ENCODE measurements at places on chromosomes 1 and 21.
A peak's percentile ranks its signal among the peaks of the same experiment; 100 is the strongest.

- DNase-seq = no peak
Measured at GRCh38 chr21:28111151-28111619, 881.5 kb downstream of the LTN1 start.

- DNase-seq = no peak
Measured at GRCh38 chr1:167456524-167456923, 61.8 kb downstream of the CD247 start.

GRCh38 chr1:232951180-232951579, 769 bp downstream of the NTPCR start:
- DNase-seq = peak; percentile 50

DNA sequence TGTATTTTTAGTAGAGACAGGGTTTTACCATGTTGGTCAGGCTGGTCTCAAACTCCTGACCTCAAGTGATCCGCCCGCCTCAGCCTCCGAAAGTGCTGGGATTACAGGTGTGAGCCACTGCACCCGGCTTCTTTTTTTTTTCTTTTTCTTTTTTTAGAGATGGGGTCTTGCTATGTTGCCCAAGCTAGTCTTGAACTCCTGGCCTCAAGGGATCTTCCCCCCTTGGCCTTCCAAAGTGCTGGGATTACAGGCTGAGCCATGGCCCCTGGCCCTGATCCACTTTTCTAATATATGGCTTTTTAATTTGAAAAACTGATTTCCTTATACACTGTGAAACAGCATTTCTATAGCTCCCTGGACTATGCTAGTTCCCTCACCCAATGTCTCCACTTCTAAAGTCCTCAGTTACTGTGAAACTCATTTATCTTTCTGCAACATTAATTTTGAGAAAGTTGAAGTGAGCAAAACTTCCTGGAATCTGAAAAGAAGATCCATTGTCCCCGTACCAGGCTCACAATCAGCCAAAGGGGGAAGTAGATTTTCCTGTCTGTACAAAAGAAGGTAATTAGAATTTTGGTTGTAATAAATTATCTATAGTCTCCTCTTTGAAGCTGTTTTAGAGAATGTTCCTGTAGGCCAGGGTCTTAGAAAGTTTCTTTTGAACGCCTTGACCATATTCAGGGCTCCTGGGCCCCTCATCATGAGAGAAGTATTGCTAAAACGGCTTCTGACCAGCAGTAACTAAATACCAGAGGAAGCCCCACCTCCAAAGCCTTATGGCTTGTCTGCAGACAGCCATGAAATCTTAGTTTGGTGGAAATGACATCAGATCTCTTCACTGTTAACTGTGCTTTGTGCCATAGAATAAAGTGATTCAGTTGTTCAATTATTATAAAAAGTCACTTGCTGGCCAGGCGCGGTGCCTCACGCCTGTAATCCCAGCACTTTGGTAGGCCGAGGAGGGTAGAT, 34.9 kb downstream of the DEGS1 start:
- no peak for DNase-seq

DNA sequence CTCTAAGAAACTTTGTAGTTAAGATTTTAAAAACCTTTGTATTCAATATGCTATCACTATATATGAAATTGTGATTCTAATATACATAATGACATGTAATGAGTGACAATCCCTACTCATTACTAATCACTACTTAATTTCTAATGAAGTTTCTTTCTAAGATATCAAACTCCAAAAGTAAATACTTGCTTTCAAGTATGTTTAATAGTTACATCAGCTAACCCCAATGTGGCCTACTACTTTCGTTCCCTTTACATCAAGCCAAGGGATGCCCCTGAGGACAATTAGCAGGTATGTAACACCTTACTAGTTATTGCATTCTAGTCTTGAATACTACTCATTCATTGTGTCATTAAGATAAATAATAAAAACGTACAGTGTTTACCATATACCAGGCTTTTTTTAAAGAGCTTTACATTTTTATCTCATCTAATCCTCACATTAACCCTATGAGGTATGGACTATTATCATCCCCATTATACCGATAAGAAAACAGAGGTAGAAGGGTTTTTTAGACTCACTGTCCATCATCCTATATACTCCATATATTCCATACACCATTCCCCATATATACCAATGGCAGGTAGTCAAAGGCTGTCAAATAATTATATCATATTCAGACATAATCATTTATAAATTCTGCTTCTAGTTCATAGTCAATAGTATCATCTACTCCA, 4.2 kb downstream of the PPP1R15B start:
- DNase-seq = no peak

GRCh38 chr1:42783092-42783491, 1.7 kb upstream of the TMEM269 start:
- DNase-seq = no peak

- DNase-seq = no peak
Measured at GRCh38 chr1:175054736-175055135, 12.9 kb upstream of the TNN start.

GRCh38 chr1:220655509-220655908, 34.7 kb upstream of the C1orf115 start:
- DNase-seq = no peak

GRCh38 chr1:86649618-86650017, 54.8 kb upstream of the SH3GLB1 start:
- DNase-seq = no peak

DNA sequence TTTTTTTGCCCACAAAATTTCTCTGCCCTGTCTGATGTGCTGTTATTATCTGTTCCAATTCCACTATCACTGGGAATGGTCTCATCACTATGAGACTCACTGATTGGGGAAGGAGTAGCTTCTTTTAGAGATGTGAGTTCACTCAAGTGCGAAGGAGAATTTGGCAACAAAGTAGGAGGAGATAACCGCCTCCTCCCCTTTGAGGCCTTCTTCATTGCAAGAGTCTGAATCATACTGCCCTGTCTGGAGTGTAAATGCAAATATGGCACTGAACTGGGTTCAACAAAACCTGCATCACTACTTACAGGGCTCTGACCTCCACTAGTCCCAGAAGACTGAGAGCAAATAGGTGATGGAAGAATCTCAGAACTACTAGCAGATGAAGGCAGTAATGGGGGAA, 83.4 kb downstream of the ASH1L start:
- no peak for DNase-seq

DNA sequence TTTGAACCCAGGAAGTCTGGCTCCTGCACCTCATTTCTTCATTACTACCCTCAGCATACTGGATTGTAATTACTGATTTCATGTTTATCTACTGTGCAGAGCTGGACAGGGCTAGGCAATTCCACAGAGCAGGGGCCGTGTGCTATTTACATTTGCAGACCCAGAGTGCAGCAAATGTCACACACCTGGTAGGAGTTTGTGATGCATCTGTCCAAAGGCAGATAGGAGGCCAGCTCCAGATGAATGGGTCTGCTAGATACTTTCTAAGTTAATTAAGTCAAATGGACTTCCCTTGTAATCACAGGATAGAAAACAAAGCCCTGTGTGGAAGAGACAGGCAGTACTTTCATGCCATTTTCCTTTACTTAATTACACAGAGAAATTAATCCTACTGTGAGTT, 46.2 kb downstream of the PGBD5 start:
- DNase-seq = no peak

DNA sequence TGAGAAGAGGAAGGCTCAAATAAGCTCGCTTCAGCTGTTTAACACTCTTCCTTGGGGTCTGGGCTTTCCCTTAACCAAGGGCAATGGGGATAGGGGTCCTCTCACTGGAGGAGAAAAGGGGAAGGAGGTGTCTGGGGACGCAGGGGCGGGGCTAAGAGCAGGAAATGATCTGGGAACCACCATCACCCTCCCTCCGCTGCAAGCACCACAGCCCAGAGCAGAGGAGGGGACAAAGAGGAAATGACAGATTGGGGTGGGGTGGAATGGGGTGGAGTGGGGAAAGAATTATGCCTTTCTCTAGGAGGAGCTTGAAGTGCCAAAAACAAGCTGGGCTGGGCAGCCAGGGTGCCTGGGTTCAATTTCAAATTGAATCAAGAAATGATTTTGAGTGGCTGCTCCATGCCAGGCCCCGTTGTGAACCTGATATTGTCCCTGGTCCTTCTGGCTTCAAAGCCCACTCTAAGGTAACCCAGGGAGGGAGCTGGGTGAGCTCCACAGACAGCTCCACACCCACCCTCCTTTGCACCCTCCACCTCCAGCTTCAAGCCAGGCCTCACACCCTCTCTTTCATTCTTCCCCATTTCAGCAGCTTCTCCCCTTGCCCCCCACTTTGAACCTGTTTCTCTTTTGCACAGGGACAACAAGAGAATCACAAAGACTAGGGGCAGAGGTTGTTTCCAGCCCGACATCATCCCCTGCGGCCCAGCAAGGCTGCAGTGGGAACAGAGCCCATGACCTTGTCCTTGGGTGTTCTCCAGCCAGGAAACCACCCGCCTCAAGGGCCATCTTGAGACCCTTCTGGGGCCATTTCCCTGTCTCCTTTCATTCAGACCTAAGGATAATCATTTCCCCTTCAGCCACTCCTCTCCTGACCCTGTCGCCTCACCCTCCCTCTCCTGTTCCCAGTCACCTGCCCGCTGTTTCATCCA, 1.1 kb downstream of the ARHGAP30 start:
- DNase-seq = peak; percentile 28

DNA sequence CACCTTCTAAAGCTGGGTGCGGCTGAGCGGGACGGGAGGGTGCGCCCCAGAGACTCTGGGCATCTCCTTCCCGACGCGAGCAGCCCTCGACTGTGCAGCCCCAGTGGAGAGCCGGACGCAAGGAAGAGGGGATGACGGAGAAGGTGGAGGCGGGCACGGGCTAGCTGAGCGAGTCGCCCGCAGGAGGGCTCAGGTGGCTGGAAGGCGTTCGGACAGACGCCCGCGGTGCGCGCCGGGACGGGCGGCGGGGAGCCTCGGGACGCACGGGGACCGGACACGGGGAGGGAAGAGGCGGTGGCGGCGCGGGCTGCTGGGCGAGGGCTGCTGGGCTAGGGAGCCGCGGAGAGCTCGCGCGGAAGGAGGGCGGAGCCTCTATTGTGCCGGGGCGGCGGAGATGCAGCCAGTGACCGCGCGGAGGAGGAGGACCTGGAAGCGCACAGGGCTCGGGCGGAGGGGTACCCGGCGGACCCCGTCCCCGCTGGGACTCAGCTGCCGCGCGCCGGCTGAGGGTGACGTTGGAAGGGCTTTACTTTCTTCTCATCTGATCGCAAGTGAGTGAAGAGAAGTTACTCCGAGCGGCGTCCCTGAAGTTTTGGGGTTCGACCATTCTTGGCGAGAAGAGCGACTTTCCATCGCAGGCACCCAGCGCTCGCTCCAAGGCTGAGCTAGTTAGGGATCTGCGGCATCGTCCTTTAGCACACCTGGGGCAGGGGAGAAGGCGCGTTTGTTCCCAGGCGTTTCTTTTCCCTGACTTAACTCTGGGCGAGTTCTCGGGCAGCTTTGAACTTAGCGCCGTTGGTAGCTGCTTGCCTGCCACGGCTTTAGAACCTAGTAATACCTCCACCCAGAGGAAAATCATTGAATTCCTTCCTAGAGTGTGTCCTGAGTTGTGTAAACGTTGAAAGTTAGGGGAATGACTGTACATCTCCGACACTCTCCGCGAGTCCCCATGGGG, at the start of gene OLFML2B:
Gene OLFML2B (minus strand): TSS at position 323 of the 955 bp plus-strand sequence. CDS start 439 bp downstream, outside the sequence.
- peak; percentile 83 for DNase-seq

GRCh38 chr1:1118011-1118875, 2.4 kb upstream of the C1orf159 start:
- no peak for DNase-seq

- no peak for DNase-seq
Measured at GRCh38 chr1:111631502-111631901, 11.9 kb downstream of the RAP1A start.

GRCh38 chr1:234607109-234608024, 2.6 kb downstream of the IRF2BP2 start:
- DNase-seq = peak; percentile 72

DNA sequence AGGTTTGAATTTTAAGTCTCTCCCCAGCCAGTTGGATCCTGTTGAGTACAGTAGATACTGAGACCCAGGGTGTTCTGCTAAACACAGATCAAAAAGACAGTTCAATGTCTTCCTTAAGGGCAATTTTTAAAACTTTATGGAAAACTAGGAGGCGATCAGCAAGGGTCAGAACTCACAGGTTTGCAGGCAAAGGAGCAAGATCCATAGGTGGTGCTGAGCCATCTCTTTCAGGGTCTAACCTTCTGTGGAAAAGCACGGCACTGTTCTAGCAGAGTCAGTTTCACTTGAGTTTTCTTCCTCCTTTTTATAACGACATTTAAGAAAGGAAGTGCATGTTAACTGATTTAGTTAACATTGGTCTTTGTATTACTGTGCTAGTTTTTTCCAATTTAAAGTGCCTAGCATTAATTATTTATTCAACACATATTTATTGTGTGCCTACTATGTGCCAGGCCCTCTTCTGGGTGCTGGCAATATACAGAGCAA, at the start of gene CD84:
Gene CD84 (minus strand): TSS at position 281 of the 486 bp plus-strand sequence. CDS start 59 bp downstream, at position 222.
- no peak for DNase-seq

DNA sequence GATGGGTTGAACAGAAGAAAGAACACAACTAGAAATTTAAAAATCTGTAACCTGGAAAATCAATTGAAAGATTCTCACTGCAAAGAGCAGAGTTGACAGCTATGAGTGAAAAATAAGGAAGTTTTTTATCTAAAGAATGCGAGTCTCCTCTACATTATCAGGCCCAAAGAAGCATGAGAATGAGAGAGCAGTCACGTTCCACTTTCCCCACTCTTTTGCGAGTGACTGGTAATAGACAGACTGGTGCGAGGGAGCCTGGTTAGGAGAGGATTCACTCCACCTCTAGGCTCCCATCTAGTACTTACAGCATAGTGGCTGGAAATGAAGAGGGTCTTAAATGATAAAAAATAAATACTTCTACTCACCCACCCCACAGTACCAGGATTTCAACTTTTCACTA, 52.0 kb downstream of the PRDX6 start:
- no peak for DNase-seq

GRCh38 chr1:104706631-104707147, 957.0 kb downstream of the AMY1C start:
- DNase-seq = peak; percentile 47

DNA sequence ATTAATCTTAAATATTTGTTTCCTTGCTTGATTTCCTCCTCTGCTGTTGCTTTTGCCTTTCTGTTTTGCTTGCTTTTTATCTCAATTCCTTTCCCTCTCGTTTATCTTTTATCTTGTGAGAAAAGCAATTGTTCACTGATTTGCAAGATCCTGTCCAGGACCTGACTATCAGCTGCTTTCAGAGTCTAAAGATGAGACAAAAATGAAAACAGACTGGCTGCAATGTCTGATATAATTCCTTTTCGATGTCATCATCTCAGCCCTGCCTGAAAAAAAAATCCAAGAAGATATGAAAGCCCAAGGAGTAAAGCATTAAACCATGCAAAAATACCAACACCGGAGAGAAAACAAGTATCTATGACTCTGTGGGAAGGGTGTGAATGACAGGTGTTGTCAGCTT, 225.5 kb downstream of the PATJ start:
- no peak for DNase-seq

- no peak for DNase-seq
Measured at GRCh38 chr1:172287208-172287607, 133.3 kb upstream of the C1orf105 start.
